Hematopoietic multipotent progenitor cell treated with erythropoietin and hydrocortisone succinate and interleukin-3 and kit ligand, for 8 days (in vitro differentiated cells): ENCODE measurements at places on chromosomes 1 and 21.

GRCh38 chr1:68319907-68320306 is 87.6 kb upstream of the WLS start:
- DNase-seq: no peak

- DNase-seq: no peak
These were observed 10.1 kb upstream of the XCL2 start for GRCh38 chr1:168553680-168554553.

- peak; percentile 35 for DNase-seq
These were observed 39.4 kb upstream of the EPS15 start for GRCh38 chr1:51558375-51558924.

- no peak for DNase-seq
These were observed 777.9 kb downstream of the MRPL39 start for GRCh38 chr21:24829397-24829796.

- DNase-seq: no peak
These were observed 44.8 kb upstream of the CDC7 start for GRCh38 chr1:91455896-91456295.

GRCh38 chr1:237791592-237791991 is 99.1 kb downstream of the ZP4 start:
- DNase-seq: no peak

DNA sequence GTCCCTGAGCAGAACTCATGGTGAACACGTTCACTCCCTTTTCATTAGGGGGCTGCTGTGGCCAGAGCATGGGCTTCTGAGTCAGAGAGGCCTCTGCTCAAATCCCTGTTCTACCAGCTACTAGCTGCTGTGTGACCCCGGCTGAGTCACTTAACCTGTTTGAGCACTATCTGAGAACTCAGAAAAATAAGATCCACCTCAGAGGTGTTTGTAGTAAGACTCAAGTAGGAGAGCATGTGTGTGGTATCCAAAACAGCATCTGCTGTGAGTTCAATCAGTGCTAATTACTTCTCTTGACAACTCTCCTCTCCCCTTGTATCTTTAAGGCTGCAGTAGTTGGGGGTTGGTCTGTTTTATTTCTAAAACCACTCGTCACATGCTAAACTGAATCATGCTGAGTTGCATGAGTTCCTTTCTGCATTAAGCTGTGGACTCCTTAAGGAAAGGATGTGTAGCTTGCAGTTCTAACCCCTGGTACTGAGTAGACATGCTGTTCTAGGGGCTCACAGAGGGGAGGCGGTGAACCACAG is 39.7 kb upstream of the JUN start:
- DNase-seq: no peak

GRCh38 chr1:91754816-91755580 is 131.0 kb downstream of the TGFBR3 start:
- no peak for DNase-seq

DNA sequence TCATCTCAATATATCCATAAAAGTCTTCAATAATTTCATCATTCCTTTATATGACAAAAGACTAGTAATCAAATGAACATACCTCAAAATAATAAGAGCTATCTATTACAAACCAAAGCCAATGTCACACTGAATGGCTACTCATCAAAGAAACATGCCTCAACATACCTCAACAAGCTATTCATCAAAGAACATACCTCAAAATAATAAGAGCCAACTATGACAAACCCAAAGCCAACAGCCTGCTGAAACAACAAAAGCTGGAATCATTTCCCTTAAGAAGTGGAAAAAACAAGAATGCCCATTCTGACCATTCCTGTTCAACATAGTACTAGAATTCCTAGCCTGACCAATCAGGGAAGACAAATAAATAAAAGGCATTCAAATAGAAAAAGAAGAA is 1373.7 kb downstream of the BRINP3 start:
- no peak for DNase-seq

DNA sequence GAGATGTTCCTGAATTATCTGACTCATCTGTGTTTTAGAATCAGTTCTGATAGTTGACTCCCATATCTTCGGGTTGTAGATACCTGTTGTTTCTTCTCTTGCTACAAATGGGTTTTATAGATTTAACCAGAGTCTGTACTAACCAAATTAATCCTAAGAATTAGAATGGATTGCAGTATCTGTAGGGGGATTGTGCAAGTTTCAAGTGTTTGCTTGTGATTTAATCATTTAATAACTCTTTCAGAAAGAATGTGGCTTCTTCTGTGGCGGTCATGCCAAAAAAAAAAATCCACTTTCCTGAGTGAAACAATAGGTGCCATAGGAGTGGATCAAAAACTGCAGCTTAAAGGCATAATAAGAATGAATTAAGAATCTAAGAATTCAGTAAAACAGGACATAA is 9.4 kb downstream of the IPO9 start:
- no peak for DNase-seq

- DNase-seq: peak; percentile 25
These were observed 128.2 kb downstream of the ATG4C start for GRCh38 chr1:62912028-62912638.

- DNase-seq: no peak
These were observed 886.9 kb downstream of the AMY1C start for GRCh38 chr1:104636581-104636980.

DNA sequence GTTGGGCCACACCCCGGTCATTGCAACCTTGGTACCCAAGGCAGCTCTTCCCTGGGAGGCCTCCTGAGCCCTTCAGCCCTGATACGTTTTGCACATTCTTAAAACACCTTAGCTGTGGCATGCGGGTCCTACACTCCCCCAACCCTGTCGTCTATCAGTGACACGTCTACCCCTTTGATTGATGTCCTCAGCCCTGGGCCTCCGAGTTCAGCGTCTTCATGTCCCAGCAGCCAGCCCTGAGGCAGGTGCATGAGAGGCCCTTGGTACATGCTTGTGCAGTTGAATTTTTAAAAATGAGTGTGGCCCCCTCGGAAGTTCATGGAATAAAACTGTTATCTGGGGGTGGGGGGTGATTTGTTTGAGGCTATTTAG is 38.9 kb upstream of the ADARB1 start:
- no peak for DNase-seq

DNA sequence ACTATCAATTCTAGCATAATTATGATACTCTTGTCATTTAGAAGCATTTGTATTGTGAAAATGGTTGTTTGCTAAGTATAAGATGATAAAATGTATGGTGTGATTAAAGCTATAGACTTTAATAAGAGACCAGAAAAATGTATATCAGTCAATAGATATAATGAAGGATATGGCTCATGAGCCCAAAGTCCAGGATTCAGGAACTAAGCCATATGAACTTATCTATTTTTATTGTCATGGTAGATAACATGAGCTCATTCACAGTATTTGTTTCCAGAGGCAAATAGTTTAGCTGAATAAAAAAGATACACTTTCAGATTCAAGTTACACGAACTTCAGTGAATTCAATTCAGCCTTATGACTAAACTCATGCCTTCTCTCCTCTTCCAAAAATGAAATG is 32.7 kb downstream of the PRDX6 start:
- DNase-seq: no peak

DNA sequence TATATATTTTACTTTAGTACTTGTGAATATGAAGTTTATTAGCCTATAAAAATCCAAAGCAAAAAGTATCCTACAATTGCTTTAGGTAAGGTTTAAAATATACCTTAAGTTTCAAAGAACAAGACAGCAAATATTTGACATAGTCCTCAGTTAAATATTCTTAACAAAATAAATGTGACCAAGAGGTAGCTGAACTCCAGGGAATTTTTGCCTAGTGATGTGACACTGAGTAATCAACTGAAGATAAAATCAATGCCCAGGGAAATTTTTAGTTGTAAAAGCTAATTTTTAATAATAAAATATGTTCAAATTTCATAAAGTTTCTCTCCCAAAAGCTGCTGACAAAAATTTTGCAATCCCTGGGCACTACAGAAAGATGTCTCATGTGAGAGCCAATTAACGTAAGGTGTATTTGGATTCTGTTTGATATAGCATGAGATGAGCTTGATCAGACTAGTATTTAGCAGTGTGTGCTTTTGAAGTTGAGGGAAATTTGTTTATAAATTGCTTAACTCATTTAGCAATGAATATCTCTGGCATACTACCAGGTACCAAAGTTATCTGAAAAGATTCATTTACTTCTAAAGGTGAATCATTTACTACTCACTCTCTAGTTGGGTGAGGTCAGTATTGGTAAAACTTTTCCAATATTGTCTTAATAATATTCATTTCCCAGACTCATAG is 80.2 kb upstream of the PALMD start:
- DNase-seq: no peak

DNA sequence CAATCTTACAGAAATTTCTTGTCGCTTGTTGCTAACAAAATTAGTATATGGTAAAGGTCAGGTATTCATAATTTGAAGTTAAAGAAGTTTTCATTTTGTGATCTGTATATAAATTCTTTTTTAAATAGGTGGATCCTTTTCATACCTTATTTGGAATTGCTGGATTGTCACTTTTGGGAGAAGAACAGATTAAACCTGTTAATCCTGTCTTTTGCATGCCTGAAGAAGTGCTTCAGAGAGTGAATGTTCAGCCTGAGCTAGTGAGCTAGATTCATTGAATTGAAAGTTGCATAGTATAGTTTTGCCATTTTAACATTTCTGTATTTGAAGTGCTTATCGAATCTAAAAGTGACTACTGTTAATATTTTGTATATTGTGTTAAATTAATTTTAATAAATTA is 2.3 kb upstream of the MSH4 start:
- DNase-seq: no peak

DNA sequence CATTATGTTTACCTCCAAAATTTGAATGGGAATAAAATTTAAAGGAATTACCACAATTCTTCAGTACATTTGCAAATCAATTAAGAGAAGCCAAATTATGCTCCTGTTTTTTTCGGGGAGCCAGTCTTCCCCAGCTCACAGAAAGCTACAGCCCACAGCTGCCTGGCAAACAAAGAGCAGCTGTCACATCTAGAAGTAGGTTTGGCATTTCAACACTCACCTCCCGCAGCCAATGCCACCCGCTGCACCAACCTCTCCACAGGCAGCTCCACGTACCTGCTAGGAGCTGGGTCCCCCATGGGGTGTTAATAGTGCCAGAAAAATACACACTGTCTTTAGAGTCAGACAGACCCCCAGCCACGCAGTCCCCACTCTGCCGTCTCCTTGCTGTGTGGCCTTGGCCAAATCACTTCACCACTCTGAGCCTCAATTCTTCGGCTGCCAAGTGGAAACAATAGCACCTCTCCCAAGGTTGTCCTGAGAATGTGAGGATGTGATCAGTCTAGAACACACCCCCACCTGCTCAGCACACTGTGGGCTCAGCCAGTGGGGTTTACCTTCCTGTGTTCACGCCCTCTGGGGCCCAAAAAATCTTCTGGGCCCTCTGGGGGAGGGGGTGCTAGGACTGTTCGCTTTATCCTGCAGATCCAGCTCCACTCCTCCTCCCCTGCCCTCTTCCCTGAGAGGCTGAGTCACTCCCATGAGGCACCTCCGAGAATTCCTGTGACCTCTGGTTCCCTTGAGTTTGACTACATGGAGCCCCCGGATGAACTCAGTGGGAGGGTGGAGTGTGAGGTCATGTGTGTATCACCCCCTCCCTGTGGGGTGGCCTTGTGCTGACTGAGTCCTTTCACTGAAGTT is 204.3 kb upstream of the GRIK3 start:
- no peak for DNase-seq

DNA sequence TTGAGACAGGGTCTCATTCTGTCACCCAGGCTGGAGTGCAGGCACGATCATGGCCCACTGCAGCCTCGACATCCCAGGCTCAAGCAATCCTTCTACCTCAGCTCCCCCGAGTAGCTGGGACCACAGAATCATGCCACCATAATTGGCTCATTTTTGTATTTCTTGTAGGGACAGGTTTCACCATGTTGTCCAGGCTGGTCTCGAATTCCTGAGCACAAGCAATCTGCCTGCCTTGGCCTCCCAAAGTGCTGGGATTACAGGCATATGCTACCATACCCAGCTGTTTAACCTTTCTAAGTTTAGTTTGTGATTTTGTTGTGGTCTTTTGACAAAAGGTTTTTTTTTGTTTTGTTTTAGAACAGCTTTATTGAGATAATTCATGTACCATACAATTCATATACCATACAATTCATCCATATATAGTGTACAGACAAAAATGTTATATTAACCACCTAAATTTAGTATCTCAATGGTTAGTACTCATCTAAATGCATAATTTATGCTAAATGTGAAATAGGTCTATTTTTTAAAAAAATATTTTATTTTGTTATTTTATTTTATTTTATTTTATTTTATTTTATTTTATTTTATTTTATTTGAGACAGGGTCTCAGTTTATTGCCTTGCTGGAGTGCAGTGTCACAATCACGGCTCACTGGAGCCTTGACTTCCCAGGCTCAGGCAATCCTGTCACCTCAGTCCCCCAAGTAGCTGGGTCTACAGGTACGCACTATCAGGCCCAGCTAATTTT is 8.9 kb downstream of the ZMPSTE24 start:
- DNase-seq: no peak

- DNase-seq: no peak
These were observed 18.7 kb upstream of the RAP1A start for GRCh38 chr1:111600886-111601386.

DNA sequence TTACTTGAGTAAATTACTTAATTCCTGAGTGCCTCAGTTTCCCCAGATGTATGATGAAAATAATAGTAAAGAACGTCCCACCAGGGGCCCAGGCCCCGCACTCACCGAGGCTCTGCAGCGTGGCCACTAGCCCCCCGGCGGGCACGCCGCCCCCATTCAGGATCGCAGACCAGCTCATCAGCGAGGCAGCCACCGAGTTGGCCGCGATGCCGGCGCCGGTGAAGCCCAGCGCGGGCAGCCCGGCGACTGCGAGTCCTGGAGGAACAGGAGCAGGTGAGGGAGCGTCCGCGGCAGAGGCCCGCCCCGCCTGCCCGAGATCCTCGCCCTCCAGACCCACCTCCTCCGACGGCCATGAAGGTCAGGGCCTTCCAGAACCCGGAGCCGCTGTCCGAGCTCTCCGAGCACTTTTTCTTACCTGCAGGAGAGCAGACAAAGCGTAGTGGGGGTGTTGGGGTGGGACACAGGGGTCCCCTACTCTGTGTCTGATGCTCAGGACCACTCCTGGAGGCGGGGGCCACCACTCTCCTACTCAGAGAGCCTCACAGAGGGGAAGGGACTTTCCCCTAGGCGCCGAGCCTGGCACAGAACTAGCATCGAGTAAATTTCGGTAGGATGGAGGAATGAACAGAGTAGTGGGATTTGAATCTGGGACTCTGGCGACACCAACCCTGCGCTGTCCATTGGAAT is 3.7 kb downstream of the IFI6 start:
- no peak for DNase-seq

GRCh38 chr1:89546082-89546889 is 21.7 kb downstream of the LRRC8B start:
- peak; percentile 54 for DNase-seq

- DNase-seq: no peak
These were observed 507.2 kb upstream of the PBX1 start for GRCh38 chr1:164051782-164052181.
